ENCODE measurements at places on chromosomes 5 and 9.

DNA sequence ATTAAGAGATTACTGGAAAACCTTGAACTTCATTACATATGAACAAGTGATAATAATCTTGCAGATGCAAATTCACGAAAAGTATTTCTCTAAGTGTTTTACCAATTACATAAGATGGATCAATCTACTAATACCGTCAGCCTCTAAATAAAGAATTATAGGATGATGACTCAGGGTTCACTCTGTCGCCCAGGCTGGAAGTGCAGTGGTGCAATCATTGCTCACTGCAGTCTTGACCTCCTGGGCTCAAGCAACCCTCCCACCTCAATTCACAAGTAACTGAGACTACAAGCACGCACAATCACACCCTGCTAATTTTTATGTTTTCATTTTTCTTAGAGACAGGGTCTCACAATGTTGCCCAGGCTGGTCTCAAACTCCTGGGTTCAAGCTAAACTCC lies 56.1 kb downstream of the CHD1 start:
- no peak for DNase-seq

DNA sequence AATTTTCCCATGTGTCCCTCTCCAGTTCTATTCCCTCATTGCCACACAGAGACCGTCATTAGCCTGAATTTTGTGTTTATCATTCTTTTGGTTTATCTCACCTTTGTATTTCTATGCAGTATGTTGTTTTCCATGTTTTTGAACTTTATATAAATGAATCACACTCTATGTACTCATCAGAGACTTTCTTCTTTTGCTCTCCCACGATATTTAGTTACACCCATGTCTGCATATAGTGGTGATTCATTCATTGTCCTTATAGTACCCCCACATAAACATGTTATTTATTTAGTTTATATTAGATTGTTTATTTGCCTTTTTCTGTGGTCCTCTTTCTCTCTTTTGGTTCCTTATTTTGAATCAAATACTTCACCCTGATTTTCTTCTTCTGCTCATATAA lies 199.7 kb downstream of the FSTL4 start:
- no peak for DNase-seq

DNA sequence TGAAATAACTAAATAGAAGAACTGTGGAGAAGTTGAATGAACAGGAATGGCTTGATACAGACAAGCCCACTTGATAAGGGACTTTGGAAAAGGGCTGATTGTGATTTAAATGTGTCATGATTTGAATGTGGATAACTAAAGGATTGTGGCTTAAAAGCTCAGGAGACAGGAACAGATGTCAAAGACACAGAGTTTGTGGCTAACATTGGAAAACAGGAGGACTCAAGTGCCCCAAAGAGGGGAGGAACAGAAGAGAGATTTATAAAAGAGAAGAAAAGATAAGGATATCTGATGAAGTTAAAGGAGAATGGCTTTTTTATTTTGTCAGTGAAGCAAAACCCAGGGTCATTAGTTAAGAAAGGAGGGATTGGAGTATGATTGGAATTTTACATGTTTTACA lies 124.2 kb upstream of the TRPM3 start:
- no peak for DNase-seq

GRCh38 chr9:70567511-70567910 lies 153.1 kb upstream of the KLF9 start:
- no peak for DNase-seq

- peak; percentile 48 for DNase-seq
Observed at GRCh38 chr9:134339183-134339806, 13.0 kb downstream of the RXRA start.

DNA sequence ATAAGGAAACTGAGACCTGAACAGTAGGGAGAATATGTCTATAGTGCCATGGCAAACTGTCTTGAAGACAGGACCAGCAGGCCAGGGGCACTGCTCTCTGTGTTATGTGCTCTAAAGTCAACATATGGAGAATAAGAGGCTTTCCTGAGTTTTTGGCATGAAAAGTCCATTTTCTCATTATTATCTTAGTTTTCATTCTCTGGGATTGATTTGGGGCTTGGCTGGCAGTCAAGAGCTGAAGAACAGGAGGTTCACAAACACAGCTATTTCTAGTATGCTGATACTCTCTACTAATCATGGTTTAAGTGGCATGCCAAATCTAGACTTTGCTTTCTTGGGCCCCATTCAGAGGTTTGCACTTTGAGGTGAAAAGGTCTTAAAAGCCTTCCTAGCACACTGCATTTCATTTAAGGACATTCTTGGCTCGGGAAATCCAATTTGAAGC lies 404.4 kb downstream of the ZNF608 start:
- DNase-seq, result peak; percentile 9

GRCh38 chr9:99093492-99093791 lies 11.5 kb upstream of the TGFBR1 start:
- no peak for DNase-seq

- peak; percentile 14 for DNase-seq
Observed at GRCh38 chr5:102561894-102562760, 63.3 kb upstream of the SLCO6A1 start.

- no peak for DNase-seq
Observed at GRCh38 chr9:88742483-88742882, 207.5 kb downstream of the NXNL2 start.

GRCh38 chr5:149310947-149311658 lies 34.2 kb upstream of the GRPEL2 start:
- peak; percentile 83 for DNase-seq

- peak; percentile 73 for DNase-seq
Observed at GRCh38 chr5:160199410-160199911, 29.8 kb upstream of the FABP6 start.

DNA sequence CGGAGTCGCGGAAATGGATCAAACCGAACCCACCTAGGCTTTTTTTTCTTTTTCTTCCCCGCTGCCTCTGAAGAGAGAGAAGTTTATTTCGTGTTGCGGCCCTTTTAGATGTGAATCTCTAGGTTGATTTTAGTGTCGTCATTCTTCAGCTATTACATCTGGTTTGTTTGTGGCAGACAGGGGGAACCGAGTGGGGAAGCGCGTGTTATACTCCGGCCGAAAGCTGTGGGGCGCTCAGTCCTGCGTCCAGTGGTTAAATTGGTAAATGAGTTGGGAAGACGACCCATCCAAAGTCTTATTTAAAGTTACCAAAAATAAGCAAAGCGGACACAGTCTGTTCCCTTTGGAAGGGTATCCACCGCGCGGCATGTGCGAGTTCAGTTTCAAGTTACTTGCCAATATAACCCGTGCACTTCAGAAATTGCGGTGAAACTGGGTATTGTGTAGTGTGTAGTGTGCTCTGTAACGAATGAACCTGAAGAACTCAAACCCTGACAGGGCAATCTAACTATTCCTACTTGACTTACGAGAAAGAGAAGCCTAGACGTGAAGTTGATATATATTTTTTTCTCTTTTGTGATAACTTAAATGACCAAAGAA lies 1.3 kb downstream of the MAN2A1 start:
- peak; percentile 93 for DNase-seq

GRCh38 chr9:93477397-93477796 lies 24.0 kb upstream of the FAM120AOS start:
- no peak for DNase-seq

- no peak for DNase-seq
Observed at GRCh38 chr9:17251100-17251499, 116.3 kb downstream of the CNTLN start.
